ENCODE measurements at places on chromosomes 11 and 22. TPM values are rescaled to one million over a fixed set of nuclear protein-coding genes. Genes with fewer than 3 reads are reported as not detected.

- DNase-seq: no peak
- peaks cover 8% of the 10 kb centered on the region for H3K36me3 ChIP-seq
- no peak overlapping the region for H3K4me3 ChIP-seq
- no peak overlapping the region for H3K27ac ChIP-seq
- peaks cover 12% of the 10 kb centered on the region for H3K4me1 ChIP-seq
- no peaks in the 10 kb centered on the region for H3K27me3 ChIP-seq
Measured at GRCh38 chr11:46414466-46414796, 22.9 kb upstream of the CHRM4 start.

GRCh38 chr11:93904716-93905115, 54.3 kb upstream of the VSTM5 start:
- H3K36me3 ChIP-seq: no peaks in the 10 kb centered on the region
- H3K4me1 ChIP-seq: no peaks in the 10 kb centered on the region
- no peaks in the 10 kb centered on the region for H3K27me3 ChIP-seq
- no peak overlapping the region for H3K4me3 ChIP-seq
- no peak for DNase-seq

- H3K4me1 ChIP-seq: peaks cover 6% of the 10 kb centered on the region
- peak; percentile 38 for DNase-seq
- peaks cover 67% of the 10 kb centered on the region for H3K27me3 ChIP-seq
- no peaks in the 10 kb centered on the region for H3K36me3 ChIP-seq
- peak within 1 kb of the TSS; percentile 76 for H3K4me3 ChIP-seq
- H3K27ac ChIP-seq: no peak within 1 kb of the TSS
Measured at GRCh38 chr11:75668451-75669297, at the start of gene MAP6. TSS of gene MAP6 (minus strand) at chr11:75669038. CDS start at chr11:75668369, 669 bp downstream.

- no peak within 1 kb of the TSS for H3K4me3 ChIP-seq
- peaks cover 27% of the 10 kb centered on the region for H3K4me1 ChIP-seq
- DNase-seq: no peak
- H3K36me3 ChIP-seq: no peaks in the 10 kb centered on the region
- H3K27ac ChIP-seq: no peak within 1 kb of the TSS
Measured at GRCh38 chr11:67452141-67452952, at the start of gene GPR152. TSS of gene GPR152 (minus strand) at chr11:67452729. CDS start at chr11:67452724, 5 bp downstream.

GRCh38 chr11:101264306-101264705, 134.7 kb upstream of the PGR start:
- H3K27me3 ChIP-seq: no peaks in the 10 kb centered on the region
- no peaks in the 10 kb centered on the region for H3K4me1 ChIP-seq

DNA sequence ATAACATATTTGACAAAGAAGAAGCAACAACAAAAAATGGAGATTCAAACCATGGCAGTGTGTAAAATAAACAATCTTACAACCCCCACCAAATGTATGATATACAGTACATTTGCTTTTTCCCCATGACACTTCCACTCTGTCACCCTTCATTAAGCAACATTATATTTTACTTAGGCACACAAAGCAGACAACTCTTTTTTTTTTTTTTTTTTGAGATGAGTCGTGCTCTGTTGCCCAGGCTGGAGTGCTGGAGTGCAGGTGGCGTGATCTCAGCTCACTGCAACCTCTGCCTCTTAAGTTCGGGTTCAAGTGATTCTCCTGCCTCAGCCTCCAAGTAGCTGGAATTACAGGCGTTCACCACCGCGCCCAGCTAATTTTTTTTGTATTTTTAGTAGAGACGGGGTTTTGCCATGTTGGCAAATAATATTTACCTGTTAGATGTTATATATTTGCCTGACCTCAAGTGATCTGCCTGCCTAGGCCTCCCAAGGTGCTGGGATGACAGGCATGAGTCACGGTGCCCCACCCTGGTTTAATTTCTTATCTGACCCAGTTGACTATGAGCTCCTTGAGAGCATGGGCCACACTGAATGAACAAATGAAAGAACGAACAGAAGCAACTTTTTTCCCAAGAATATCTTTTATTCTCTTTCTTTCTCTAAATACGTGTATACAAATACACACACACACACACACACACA, 5.5 kb upstream of the PCF11 start:
- H3K4me3 ChIP-seq: no peak overlapping the region
- H3K36me3 ChIP-seq: no peaks in the 10 kb centered on the region
- no peak for DNase-seq
- no peaks in the 10 kb centered on the region for H3K27me3 ChIP-seq

DNA sequence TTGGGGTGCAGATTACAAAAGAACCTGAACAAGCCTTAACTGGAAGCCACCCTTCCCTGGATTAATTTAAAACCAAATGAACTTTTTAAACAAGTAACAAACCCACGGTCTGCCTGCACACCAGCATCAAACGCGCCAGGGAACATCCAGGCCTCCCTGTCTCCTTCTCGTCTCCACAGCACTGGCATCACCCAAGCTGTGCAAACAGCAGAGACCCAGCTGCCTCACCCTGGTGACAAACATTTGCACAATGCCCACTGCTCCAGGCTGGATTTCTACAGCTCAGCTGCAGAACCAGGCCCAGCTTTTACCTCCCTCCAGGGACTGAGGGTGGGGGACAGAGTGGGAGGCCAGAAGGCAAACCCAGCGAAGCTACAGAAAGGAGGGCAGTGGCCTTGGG, 7.0 kb downstream of the RPL3 start:
- peaks cover 55% of the 10 kb centered on the region for H3K36me3 ChIP-seq
- H3K27me3 ChIP-seq: no peaks in the 10 kb centered on the region
- no peak for DNase-seq
- H3K4me3 ChIP-seq: no peak overlapping the region
- no peak overlapping the region for H3K27ac ChIP-seq

DNA sequence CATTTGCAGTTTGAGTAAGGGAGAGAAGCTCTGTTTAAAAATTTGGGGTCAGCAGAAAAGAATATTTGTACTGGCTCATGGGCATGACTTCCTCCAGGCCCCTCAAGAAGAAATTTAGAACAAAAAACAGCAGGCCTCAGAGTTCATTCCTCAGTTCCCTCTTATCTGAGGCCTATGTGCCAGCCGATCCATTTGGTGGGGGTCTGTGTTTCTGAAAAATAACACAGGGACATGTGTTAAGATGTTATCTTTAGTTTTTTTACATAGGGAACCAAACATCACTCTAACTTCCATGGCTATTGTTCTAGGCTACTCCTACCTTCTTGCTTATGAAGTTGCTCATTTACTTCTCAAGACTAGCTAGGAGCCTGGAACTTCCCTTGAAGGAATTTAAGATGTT, 16.2 kb upstream of the HSD17B12 start:
- no peak overlapping the region for H3K27ac ChIP-seq
- no peak overlapping the region for H3K4me3 ChIP-seq
- peaks cover 9% of the 10 kb centered on the region for H3K27me3 ChIP-seq
- DNase-seq: no peak

DNA sequence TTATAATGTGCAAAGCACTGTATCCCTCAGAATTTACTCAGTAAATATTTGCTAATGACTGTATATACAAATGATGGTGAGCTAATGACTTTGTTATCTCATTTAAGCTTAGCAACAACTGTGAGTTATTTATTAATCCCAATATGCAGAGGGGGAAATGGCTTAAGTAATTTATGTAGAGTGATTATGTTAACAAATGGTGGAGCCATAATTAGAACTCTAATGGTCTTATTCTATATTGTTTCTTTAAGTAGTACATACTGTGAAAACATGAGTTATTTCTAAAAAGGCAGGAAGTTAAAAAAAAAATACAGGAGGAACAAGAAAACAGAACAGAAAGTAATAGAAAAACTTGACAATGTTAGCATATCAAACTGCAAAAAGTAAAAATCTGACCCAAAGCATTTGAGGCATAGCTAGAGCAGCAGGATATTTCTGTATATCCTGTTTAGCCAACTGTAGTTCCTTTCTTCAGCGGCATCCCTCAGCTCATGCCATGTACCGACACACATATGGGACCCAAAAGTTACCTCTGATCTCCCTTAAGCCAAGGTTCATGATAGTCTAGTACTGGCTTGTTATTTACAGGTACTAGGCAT, 94.2 kb downstream of the FCHSD2 start:
- H3K4me1 ChIP-seq: peaks cover 20% of the 10 kb centered on the region
- peak overlapping the region; percentile 32 for H3K4me3 ChIP-seq
- H3K36me3 ChIP-seq: no peaks in the 10 kb centered on the region
- peak overlapping the region; percentile 62 for H3K27ac ChIP-seq

Gene EFCAB6
- total RNA-seq: 0.21 TPM
